Pancreas (tissue), 10 donors: ENCODE measurements at places on chromosomes 6 and 20. TPM values are rescaled to one million over a fixed set of nuclear protein-coding genes. Genes with fewer than 3 reads are reported as not detected.

DNA sequence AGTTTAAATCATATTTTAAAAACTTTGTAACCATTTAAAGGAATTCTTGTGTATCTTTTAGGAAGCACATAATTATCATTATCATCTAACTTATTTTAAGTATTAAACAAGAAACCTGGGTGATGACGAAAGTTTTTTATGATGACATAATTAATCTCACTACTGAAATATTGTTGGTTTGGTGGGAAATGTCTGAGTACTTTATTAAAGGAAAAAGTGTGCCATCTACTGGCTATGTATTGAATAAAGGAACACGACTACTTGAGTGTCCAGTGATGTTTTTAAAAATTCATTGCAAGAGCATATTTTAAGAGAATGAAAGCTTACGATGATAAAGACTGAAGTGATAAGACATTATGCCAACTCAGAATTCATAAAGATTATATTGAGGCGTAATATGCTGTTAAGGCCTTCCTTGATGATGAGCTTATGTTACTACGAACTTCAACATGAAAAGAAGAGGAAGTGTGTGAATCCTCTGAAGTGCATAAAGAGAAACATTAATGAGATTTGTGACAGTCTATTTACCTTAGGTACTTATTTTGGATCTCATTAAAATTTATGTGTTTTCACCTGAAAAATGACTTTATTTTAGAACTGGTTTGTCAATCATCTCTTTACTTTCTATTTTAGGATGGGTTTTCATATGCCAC, 12.0 kb upstream of the TRMT11 start:
- no peak for DNase-seq

DNA sequence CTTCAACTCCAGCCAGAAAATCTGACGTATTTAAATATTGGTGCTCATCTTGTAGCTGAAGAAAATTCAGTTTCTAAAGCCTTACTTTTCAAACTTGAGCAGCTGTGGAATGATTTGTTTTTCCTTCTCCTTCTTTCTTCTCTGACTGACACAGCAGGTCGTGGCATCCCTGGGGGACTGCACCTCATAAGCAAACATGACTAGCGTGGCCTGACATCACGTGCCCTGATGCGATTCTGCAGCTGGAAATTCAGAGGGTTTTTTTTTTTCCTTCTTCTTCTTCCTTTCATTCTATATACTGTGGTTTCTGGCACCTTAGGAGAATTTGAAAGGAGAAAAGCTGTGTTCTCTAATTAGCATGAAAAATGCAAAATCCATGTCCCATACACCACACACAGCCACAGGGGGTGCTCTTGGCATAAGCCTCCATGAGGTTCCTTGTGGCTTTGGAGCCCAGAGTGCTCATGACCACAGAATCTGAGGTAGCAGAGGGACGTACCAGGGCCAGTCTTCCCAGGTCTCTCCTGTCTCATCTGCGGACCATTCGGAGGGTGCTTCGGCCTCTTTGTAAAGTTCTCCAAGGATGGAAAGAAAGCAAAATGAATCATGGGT, 258.5 kb upstream of the CDH4 start:
- no peak for DNase-seq

DNA sequence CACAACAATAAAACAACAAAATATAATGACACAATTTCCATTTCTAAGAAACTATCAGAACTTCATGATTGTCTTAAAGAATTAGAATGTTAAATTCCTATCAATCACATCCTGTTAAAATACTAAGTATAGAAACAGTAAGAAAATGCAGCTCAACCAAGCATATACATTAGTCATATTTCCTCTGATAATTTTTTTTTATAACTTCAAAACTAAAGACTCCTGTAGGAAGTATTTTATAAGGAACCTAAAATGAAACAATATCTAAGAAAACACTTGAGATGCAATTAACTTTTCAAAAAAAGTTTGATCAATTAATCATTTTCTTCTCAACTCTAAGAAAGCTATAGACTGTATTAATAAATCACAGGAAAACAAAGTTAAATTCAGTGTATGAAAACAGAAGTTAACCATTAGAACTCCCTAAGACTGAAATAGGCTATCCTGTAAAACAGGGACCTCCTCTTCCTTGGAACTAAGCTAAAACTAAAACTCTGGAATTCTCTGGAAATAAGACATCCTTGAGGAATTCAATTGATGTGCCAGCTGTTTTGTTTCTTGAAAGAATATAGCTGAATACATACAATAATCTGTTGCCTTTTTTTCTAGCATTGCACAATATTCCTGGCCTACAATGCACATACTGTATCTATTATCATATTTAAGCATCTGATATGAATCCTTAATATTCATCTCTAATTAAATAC, 19.8 kb downstream of the FKBP5 start:
- DNase-seq = no peak

Gene FAM83D
- 0.06 TPM for total RNA-seq

- DNase-seq = no peak
Measured at GRCh38 chr6:14001329-14002012, 76.7 kb downstream of the RNF182 start.

DNA sequence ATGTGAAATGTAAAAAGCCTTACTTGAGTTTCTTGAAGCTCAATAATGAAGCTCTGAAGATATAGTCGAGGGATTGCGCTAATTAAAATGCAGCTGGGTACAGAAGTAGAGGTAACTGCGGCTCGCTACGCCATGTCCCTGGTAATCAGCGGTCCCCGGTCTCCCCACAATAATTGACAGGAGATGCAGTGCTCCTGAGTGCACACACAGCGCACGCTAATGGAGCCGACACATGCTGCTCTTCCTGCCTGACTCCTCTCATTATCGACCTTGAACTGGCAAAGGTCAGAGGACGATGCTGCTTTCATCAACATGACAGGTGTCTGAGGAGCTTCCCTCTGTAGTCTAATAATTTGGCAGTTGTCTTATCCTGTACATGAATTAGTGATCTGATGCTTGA, 365.9 kb downstream of the RNF144B start:
- DNase-seq = no peak

DNA sequence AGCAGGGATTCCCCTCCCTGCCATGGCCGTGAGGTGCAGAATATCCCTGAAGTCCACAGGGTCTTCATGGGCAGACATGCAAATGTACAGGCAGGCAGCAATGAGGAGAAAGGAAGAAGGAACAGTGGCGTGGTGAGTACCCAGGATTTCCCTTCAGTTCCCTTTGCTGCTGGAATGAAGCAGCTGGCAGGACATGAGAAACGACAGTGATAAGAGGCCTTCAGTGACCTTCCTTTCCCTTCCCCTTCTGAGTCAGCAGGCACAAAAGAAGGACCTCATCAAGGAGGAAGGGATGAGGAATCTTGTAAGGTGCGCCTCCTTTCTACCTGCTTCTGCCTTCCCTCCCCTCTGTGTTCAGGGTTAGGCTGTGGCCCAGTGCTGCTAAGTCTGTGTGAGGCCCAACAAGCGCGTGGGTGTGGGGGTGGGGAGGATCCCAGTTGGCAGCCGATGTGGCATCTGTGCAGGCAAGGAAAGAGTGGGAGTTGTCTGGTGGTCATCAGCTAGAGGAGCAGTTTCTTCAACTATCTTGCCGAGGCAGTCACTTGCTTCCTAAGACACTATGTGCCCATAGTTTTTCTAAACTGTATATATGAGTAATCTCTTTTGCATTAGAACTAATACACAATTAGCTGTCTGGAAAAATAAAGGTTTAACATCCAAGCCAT, 29.5 kb upstream of the FBXO9 start:
- DNase-seq = no peak

Gene KHDRBS2
- not detected for total RNA-seq

Gene LY6G5B
- 4.8 TPM for total RNA-seq
